ENCODE measurements at places on chromosomes 6 and 20. TPM values are rescaled to one million over a fixed set of nuclear protein-coding genes. Genes with fewer than 3 reads are reported as not detected.

Gene GJA1
- 527 TPM for total RNA-seq

Gene COL11A2
- 0.13 TPM for total RNA-seq

Gene NKAIN4
- total RNA-seq, result not detected

Gene TDP2
- total RNA-seq, result 39.1 TPM

Gene BANF2
- not detected for total RNA-seq
